ENCODE measurements at places on chromosomes 3 and 15. TPM values are rescaled to one million over a fixed set of nuclear protein-coding genes. Genes with fewer than 3 reads are reported as not detected.
A peak's percentile ranks its signal among the peaks of the same experiment; 100 is the strongest.

ADGRG7 gene
- 3.1 TPM for polyA plus RNA-seq

TM4SF18 gene
- 12.1 TPM for polyA plus RNA-seq

DNA sequence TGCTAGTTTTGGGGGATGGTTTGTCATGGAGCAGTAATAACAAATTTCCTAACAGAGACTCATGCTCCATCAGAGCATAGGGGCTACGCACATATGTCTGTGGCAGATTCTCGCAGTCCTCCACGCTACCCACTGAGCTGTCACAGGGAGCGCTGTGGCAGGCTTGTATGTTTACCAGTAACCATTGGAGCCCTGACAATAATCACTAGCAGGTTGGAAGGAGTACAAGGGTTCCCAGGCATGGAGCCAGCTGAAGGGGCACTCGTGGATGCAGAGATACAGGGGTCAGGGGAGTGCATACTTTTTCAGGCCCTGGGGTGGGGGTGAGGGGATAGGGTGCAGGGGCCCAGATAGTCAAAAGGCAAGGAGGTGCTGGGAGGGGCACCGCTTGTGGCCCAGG lies 7.9 kb upstream of the GP9 start:
- peak; percentile 63 for DNase-seq

- peak; percentile 82 for DNase-seq
Measured at GRCh38 chr15:38069511-38070011, 135.1 kb downstream of the TMCO5A start.

DNA sequence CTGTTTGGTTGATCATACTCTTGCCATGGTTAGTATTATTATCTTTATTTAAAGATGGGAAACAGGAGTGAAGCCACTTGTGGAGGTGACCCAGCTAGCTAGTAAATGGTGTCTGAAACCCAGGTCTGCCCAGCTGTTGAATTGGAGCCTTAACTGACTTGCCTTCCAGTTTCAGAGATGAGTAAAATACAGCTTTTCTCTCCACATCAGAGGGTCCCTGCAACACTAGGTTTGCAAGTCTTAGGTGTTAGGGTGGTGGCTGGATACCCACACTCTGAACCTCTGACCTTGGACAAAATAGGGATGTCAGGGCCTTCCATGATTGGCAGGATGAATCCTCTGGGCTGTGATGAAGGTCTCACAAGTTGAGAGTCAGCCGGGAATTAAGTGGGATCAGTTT lies 4.1 kb downstream of the FLNB start:
- DNase-seq = no peak

NCK1 gene
- 34.6 TPM for polyA plus RNA-seq

DNA sequence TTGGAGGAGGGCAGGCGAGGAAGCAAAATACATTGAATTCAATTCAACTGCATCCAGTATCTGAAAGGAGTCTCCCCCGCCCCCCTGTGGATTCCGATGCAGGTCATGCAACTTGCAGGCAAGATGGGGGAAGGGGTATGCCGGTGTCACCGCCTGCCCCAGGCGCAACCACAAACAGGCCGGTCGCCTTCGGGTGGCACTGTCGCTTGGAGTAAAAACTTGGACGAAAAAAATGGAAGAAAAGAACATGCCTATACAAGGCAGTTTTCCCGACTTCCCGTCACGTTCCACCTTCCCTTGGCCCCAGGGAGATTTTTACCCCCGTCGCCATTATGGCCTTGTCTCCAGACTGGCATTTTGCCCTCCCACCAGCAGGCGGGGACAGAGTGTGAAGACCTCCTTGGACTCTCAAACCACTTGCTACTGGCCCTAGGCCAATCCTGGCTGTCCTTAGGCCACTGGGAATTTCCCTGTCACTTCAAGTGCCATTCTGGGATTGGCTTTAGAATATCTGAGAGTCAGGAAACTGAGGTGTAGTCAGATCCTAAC lies 1.6 kb upstream of the NTRK3 start:
- no peak for DNase-seq

DNA sequence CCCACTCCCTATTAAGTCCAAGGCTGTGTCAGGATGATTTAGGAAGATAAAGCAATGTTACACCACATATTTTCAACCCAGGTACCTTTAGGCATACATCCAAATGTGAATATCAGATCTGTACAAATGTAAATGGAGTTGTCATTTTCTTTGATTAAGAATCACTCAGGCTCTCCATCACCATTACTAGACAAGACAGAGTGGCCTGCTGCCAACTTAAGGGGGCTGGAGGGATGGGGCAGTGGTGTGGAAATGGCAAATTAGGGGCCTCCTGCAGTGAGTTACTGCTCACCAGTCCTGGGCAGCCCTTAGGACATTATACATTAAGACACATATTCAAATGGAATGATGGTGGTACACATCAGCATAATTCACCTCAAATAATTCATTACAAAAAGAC lies 211.0 kb downstream of the TNIK start:
- DNase-seq = no peak

- no peak for DNase-seq
Measured at GRCh38 chr3:177244606-177245005, 47.3 kb upstream of the TBL1XR1 start.

DNA sequence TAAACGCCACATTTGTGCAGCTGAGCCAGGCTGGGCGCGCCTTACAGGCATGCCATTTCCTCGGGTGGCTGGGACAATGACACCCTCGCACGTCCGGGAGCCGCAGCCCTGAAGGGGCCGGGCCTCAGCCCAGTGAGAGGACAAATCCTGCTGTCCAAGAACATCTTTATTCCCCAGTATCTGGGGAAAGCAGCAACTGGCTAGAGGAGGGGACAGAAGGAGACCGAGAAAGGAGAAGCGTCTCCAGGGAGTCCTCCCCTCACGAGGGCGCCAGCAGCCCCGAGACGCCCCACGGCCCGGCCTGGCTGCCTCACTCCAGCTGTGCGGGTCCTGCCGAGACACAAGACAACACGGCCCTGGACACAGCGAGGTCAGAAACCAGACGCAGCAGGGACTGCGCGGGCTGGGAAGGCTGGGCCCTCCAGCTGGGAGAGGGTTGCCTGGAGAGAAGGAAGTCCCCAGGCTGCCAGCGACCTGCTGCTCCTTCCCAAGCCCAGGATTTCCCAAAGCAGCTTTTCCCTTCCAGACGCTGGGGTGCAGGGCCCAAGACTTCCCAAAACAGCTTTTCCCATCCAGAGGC lies 130.2 kb downstream of the CHSY1 start:
- DNase-seq = peak; percentile 78

DNA sequence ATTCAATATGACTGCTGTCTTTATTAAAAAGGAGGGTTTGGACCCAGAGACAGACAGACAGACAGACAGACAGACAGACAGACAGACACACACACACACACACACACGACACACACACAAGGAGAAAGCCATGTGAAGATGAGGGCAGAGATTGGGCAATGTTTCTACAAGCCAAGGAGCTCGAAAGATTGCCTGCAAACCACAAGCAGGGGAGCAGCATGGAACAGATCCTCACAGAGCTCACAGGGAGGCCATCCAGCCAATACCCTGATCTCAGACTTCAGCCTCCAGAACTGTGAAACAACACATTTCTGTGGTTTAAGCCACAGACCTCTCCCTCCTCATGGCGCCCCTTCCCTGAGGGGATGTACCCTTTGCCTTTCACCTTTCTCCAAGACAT lies 35.8 kb upstream of the ABHD2 start:
- no peak for DNase-seq

GRCh38 chr3:153484842-153485241 lies 322.8 kb downstream of the RAP2B start:
- DNase-seq = no peak

DNA sequence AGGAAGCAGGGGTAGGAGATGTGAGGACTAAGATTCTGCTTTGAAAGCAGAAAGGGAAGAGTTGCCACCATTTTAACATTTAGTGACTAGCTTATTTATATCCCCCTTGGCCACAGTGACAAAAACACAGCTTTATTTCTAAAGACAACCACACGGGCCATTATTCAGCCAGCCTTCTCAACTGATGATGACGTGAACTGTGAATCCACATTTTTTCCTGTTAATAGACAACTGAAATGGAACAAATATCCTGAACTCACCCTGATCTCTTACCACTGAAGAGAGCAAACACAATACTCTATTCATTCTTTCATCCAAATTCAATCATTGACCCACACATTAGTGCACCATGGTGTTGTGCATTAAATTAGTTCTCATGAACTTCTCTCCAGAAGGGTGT lies 145.1 kb downstream of the TNIK start:
- no peak for DNase-seq

DNA sequence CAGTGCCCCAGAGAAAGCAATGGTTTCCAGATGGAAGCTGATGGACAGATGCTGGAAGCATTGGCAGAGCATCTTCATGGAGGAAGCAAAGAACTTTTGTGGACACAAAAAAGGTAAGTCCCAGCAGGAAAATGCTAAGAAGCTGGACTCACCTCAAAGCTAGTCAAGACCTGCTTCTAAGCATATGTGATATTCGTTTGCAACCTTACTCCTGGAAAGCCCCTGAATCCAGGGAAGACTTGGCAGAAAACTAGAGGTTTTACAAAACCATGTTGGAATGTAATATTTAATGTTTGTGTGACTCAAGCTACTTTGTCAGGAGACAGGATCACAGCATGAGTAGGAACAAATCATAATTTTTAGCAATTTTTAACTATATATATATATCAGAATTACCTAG lies 288.2 kb downstream of the BCHE start:
- DNase-seq = peak; percentile 2

- DNase-seq = peak; percentile 70
Measured at GRCh38 chr3:126212620-126213378, 32.4 kb upstream of the ALDH1L1 start.

DNA sequence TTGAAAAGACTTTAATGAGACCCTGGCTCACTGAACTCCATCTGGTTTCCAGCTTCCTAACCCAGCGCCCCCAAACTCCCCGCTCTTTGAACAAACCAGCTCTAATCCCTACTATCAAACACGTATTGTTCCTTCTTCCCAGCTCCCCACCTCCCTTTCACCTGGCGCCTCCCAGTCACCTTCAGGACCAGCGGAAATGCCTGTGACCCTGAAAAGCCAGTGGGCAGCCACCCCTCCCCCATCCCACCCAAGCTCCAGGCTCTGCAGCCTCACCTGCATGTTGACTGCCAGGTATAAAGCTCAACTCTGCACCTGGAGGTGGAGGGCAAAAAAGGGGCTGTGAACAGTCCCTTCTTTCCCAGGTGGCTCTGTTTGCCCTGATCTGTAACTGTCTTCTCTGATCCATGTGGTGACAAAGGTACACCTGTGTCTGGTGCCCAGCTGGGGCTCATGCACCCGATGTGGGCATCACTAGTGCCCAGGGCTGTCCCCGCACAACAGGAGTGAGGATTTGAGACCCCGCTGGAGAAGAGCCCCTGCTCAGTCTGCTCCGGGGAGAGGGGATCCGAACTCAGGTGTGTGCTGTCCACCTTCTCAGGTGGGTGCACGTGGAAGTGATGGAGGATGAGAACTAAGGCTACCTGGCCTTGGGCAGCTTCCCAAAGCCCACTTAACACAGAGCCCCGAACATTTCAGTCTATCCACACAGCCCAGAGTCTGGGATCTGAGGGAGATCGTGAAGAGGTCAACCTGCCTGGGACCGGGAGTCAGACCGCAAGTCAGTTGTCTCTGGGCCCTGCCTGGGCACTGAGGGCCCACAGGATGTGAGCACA lies 128.9 kb downstream of the NSMCE3 start:
- DNase-seq = no peak

GRCh38 chr3:47573190-47574172 lies 5.2 kb downstream of the CSPG5 start:
- no peak for DNase-seq

TM2D3 gene
- 34.9 TPM for polyA plus RNA-seq

FHIT gene
- polyA plus RNA-seq = 4.1 TPM

GRK7 gene
- not detected for polyA plus RNA-seq

DNA sequence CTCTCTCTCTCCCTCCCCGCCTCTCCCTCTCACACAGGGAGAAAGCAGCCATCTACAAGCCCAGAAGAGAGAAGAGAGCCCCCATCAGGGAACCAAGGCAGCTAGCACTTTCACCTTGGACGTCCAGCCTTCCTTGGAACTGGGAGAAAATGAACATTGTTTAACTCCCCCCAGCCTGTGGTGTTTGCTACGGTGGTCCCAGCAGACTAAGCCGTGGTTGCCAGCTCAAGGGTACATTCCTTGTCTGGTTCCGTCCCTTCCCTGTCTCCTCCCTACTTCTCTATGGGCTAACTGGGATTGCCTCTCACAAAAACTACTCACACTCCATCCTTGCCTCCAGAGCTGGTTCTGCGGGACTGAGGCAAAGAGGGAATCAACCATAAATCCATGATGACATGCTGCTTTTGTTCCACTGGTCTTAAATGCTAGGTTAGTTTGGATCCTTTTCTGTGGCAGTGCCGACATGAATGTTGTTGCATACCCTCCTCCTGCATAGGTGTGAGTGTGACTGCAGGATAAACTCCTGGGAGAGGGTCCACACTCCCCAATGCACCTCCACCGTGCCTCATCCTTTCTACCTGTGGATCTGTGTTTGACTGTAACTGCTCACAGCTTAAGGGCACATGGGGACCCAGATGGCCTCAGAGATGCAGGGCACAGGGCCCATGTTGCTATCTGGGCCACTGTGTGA lies 12.0 kb downstream of the C3orf22 start:
- DNase-seq = no peak

DNA sequence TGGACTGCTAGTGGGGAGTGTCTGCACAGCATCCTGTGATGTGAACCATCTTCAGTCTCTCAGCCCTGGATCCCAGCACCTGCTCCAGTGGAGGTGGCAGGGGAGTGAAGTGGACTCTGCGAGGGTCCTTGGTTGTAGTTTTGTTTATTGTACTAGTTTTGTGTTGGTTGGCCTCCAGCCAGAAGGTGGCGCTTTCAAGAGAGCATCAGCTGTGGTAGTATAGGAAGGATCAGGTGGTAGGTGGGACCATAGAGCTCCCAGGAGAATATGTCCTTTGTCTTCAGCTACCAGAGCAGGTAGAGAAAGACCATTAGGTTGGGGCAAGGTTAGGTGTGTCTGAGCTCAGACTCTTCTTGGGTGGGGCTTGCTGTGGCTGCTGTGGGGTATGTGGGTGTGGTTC lies 20.9 kb downstream of the NEK11 start:
- no peak for DNase-seq

FGF7 gene
- polyA plus RNA-seq = 24.3 TPM
